A549 treated with Hydrocortisone at 1 μM for 4 hours (cell line): ENCODE measurements at places on chromosomes 12 and 14. TPM values are rescaled to one million over a fixed set of nuclear protein-coding genes. Genes with fewer than 3 reads are reported as not detected.

Gene SMIM41
- total RNA-seq = not detected in 5 replicates

Gene MBD6
- 20.1 to 28.9 TPM (median 27.2 TPM) in 5 replicates for total RNA-seq

Gene GNB3
- total RNA-seq = 1.0 to 2.0 TPM (median 1.6 TPM) in 5 replicates

Gene AGAP2
- total RNA-seq = 0.09 to 0.23 TPM (median 0.12 TPM) in 5 replicates

Gene SCFD1
- 31.5 to 42.2 TPM (median 37.0 TPM) in 5 replicates for total RNA-seq
